ENCODE measurements at places on chromosomes 11 and 22.

DNA sequence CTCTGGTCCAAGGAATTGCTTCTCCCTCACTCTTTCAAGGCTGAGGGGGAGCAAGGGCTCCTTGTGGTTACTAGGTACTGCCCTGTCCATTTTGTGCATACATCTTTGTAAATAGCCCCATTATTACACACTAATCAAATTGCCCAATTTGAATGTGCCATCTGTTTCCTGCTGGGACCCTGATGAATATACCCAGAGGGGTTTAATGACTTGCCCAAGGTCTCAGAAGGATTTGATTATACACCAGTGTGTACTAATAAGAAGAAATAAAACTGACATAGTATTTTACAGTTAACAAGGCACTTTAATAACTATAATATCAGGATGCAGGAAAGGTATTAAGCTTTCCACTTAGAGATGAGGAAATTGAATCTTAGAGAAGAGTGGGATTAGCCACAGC, 64.6 kb upstream of the PTPRJ start:
- no peak for DNase-seq

GRCh38 chr11:69122630-69123431, 32.9 kb upstream of the SMIM38 start:
- DNase-seq: peak; percentile 82

- no peak for DNase-seq
Measured at GRCh38 chr11:115221461-115222069, 282.6 kb downstream of the CADM1 start.

DNA sequence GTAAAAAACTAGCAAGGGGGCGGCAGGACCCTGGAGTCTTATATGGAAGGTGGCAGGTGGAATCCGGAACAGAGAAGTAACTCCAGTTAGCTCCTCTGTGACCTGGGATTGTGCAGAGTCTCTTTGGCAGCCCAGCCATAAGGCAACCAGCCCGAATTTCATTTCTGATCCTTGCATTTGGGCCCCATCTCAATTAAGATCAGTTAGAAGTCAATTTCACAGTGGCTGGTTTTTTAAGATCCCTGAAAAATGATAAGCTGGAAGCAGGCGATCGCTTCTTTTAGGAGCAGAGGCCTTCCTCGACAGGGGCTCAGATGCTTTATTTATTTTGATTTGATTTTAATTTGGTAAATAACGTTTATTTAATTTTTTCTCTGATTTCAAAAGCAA, 199.0 kb downstream of the TENM4 start:
- no peak for DNase-seq

- DNase-seq: no peak
Measured at GRCh38 chr22:38756711-38757463, 1.1 kb upstream of the SUN2 start.

GRCh38 chr11:73237471-73238290, 19.6 kb downstream of the P2RY2 start:
- DNase-seq: no peak

DNA sequence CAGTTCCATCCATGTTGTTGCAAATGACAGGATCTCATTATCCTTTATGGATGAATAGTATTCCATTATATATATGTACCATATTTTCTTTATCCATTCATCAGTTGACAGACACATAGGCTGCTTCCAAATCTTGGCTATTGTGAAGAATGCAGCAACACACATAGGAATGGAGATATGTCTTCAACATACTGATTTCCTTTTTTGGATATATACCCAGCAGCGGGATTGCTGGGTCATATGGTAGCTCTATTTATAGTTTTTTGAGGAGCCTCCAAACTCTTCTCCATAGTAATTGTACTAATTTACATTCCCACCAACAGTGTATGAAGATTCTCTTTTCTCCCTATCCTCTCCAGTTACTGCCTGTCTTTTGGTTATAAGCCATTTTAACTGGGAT, 383.9 kb upstream of the CHORDC1 start:
- no peak for DNase-seq

GRCh38 chr11:15635521-15635920, 520.8 kb downstream of the INSC start:
- DNase-seq: no peak

- no peak for DNase-seq
Measured at GRCh38 chr11:127017482-127017881, 16.9 kb upstream of the KIRREL3 start.

GRCh38 chr11:98059488-98059887, 961.3 kb upstream of the CNTN5 start:
- DNase-seq: no peak

DNA sequence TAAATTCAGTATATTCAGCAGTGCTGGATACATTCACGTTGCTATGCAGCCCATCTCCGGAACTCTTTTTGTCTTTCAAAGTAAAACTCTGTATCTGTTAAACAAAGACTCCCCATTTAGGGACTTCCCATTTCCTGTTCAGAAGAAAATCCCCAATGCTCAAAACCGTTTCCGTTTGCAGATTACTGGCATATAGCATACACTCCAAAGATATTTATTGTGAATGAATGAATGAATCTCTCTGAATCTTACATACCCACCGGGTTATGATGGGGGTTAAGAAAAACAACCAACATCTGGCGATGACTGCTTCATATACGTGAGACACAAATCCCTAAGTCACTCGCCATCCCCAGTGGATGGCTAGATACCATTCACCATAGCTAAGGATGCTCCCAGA, 1.6 kb downstream of the THY1 start:
- no peak for DNase-seq

DNA sequence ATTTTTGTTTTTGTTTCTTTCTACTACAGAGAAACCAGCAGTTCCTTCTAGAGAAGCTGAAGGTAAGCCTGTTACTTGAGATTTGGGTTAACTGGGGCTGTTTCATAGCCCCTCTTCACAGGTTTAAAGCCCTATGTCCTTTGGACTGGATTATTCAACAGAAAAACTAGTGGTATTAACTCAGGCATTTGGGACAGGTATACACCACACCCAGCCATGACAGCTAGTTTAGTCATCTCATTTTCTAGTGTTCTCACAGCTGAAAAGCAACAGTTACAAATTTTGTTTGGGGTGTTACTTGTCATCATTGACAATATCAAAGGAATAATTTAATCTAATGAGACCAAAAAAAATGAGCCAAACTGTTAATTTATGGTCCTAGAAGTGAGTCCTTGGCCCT, 14.0 kb downstream of the LAYN start:
- no peak for DNase-seq

DNA sequence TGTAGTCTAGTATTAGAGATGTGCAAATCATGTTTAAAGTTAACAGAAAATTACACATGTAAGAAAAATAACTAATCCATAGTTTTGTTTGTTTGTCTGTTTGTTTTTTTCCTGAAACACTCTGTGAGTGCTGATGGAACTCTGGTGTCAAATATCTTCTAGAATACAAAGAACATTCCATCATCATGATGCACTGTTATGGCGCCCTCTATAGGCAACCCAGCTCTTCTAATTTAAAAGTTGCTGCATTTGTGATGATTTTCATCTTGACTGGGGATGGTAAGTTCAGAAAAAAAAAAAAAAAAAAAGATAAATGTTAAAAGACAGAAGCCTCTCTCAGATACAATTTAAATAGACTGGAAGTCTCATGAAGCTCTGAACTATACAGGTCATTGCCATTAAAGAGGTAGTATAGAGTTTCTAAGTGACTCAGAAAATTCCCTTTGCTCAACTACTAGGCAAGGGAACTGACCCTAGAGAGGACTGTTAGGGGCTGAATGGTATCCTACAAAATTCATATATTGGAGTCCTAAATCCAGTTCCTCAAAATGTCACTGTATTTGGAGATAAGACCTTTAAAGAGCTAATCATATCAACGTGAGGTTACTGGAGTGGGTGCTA, 597.2 kb upstream of the ANO3 start:
- no peak for DNase-seq

GRCh38 chr11:81005595-81005994, 1564.8 kb upstream of the TENM4 start:
- DNase-seq: no peak

GRCh38 chr22:30717331-30717921, 22.8 kb downstream of the OSBP2 start:
- no peak for DNase-seq

DNA sequence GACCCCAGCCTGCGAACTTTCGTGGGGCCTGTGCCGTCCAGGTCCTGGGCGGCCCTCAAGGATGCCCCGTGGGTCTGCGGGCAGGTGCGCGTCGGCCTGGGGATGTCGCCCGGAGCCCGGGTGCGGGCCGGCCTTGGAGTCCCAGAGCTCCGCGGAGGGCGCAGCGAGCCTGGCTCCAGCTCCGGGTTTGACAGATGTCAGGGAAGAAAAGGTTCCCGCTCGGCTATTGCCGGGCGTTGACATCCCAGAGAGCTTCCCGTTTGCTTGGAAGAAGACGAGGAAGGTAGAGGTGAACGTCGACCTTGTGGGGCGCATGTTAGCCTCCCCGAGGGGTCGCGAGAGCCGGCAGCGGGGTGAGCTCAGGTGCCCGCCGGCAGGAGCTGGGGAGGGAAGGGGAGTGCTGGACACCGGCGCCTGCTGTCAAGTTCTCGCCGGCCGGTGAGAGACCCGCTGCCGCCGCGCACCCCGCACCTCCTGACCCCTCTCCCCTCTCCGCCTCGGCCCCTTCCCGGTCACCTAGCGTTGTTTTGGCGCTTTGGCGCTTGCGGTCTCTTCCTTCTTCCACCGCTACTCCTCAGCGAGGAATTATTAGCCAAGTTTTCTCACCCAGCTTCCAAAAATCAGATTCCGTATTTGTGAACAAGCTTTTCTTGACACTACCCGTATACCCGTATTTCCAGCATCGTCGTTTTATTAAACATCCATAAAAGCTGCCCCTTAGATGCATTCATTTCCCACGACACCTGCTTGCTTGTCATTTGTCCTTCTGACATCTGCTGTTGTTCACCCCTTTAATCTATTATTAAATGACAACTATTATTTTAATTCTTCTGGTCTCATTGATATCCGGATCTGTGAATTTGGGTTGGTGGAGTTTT, 1.3 kb downstream of the BMAL1 start:
- peak; percentile 19 for DNase-seq

DNA sequence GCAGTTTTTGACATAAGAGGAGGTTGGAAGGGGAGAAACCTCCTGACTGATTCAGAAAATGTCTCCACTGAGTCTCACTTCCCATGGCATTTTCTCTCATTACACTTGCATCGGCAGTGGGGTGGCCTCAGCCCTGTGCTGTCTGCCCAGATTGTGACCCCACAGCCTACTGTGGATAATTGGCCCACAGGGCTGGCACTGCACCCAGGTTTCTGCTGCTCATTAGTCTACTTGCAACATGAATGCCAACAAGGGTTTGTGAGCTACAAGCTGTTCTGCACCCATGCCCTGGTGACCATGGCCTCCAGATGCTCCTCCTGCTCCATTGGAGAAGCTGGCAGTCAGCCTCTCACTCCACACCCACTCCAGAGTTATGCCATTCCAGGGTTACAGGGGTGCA, 296.0 kb downstream of the CTTN start:
- DNase-seq: no peak

- DNase-seq: peak; percentile 63
Measured at GRCh38 chr11:119315131-119316015, 1.6 kb downstream of the MCAM start.

GRCh38 chr11:73186294-73186850, 31.7 kb upstream of the P2RY2 start:
- no peak for DNase-seq

- DNase-seq: no peak
Measured at GRCh38 chr11:31254415-31254814, 115.1 kb downstream of the DCDC1 start.

GRCh38 chr11:33262011-33262645, 4.9 kb downstream of the HIPK3 start:
- no peak for DNase-seq

- peak; percentile 6 for DNase-seq
Measured at GRCh38 chr22:47374273-47374771, 611.9 kb downstream of the TBC1D22A start.

GRCh38 chr11:57386178-57386940, 4.1 kb downstream of the PRG2 start:
- no peak for DNase-seq

Measured in activated CD8-positive, alpha-beta memory T cell treated with anti-CD3 and anti-CD28 coated beads, Interleukin-2, amount 50 U/mL, for 4 hours (primary cell).